Subcutaneous adipose tissue (tissue), 4 donors: ENCODE measurements at places on chromosomes 7 and 10. TPM values are rescaled to one million over a fixed set of nuclear protein-coding genes. Genes with fewer than 3 reads are reported as not detected.

PRLHR gene
- total RNA-seq = not detected

FBXL13 gene
- not detected for total RNA-seq

DNAH11 gene
- 0.16 TPM for total RNA-seq

SRI gene
- 59.7 TPM for total RNA-seq

LMOD2 gene
- total RNA-seq = not detected

CCDC3 gene
- 4.8 TPM for total RNA-seq

CCT6A gene
- total RNA-seq = 82.6 TPM

AOC1 gene
- 0.33 TPM for total RNA-seq

TSPAN12 gene
- 9.5 TPM for total RNA-seq

CRPPA gene
- 3.1 TPM for total RNA-seq

SLC26A3 gene
- total RNA-seq = not detected

SLC16A9 gene
- total RNA-seq = 0.22 TPM

COX19 gene
- total RNA-seq = 14.3 TPM

FOXI2 gene
- total RNA-seq = not detected

AGAP9 gene
- 1.5 TPM for total RNA-seq

PKD2L1 gene
- total RNA-seq = not detected

HOXA1 gene
- 0.75 TPM for total RNA-seq

FEZF1 gene
- total RNA-seq = not detected

ASIC3 gene
- 0.44 TPM for total RNA-seq

UNCX gene
- total RNA-seq = not detected

NOS3 gene
- total RNA-seq = 3.5 TPM

TFR2 gene
- not detected for total RNA-seq

ANXA8 gene
- total RNA-seq = not detected

PDK4 gene
- 1,374 TPM for total RNA-seq

NOLC1 gene
- total RNA-seq = 21.6 TPM

ZNF487 gene
- 8.6 TPM for total RNA-seq

AMZ1 gene
- 0.19 TPM for total RNA-seq

SUV39H2 gene
- total RNA-seq = 3.1 TPM

CUZD1 gene
- 0.85 TPM for total RNA-seq

OPN4 gene
- total RNA-seq = 1.5 TPM

FAM25A gene
- not detected for total RNA-seq

MMRN2 gene
- total RNA-seq = 22.9 TPM
